CD4-positive, alpha-beta T cell treated with Interleukin-4 for 1 hour (primary cell): ENCODE measurements at places on chromosomes 1 and 21.

DNA sequence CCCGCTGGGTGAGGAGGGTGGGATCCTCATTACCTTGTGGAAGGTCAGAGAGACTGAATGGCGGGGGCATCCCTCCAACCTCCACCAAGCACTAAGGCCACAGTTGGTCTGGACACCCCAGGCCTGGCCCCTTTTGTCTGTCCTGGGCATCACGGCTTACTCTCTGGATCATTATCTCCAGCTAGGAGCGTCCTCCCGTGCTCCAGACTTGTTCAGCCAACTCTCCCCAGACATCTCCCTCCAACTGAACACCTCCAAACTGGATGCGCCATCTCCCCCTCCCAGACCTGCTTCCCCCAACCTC, 7.3 kb upstream of the GJB5 start:
- DNase-seq = no peak

GRCh38 chr1:220527279-220527907, 543 bp upstream of the MARK1 start:
- no peak for DNase-seq

GRCh38 chr1:53549287-53549686, 90.1 kb downstream of the DMRTB1 start:
- no peak for DNase-seq

- no peak for DNase-seq
These were observed 657.5 kb downstream of the PTPRU start for GRCh38 chr1:29893806-29894205.

DNA sequence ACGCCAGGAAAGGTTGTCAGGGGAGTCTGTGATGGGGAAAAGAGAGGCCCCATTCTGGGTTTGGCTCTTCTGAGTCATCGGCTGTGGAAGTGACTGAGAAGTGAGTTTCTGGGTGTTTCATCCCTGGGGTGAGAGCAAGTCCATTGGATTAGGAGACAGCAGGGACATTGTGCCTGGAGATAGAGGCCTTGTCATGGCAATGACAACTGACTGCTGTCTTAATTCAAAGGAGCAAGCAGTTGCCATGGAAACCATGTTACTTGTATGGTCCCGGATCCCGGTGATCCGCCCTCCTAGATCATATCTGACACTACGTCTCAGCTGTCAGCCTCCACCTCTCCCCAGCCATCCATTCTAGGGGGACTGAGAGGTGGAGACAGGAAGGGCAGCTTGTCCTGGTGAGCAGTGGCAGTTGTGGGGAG, 34.4 kb downstream of the KIAA0040 start:
- no peak for DNase-seq

DNA sequence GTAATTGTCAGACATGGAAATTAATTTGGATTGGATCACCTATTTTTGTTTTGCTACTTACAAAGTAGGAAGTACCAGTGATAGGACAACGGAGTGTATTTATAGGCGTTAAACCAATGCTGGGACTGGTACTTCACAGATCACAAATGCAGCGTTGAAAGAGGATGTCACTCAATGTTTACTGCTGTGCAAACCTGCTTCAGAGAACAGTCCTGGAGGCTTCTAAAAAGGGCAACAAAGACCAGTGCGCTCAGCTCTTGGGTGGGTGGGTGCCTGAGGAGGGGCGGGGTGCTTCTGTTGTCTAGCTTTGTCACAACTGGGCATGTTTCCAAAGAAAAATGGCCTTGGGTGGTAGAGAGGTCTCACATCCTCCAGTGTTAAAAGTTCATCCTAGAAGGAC, 2.1 kb downstream of the C1orf21 start:
- peak; percentile 18 for DNase-seq

- DNase-seq = no peak
These were observed 349.8 kb downstream of the LTN1 start for GRCh38 chr21:28642891-28643290.

DNA sequence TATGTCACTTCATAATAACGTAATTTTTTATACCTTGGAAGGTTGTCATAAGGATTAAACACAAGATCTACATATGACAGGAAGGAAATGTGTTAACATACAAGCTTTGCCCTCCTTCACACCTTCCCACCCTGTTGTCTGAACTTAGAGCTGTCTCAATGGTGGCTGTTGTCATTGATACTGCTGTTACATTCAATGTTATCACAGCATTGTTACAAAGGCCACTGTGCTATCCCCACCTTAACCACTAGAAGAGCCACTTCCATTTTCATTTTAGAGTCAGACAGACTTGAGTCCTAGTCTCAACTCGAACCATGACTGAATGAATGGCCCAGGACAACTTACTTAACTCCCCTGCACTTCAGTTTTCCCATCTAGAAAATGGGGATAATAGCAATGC, 31.2 kb downstream of the TAS1R2 start:
- DNase-seq = peak; percentile 11

GRCh38 chr1:224852901-224853568, 76.4 kb upstream of the DNAH14 start:
- DNase-seq = no peak

- DNase-seq = no peak
These were observed 75.5 kb downstream of the PSMG1 start for GRCh38 chr21:39107739-39108138.

- DNase-seq = no peak
These were observed 65.4 kb upstream of the IPO9 start for GRCh38 chr1:201763455-201764140.

DNA sequence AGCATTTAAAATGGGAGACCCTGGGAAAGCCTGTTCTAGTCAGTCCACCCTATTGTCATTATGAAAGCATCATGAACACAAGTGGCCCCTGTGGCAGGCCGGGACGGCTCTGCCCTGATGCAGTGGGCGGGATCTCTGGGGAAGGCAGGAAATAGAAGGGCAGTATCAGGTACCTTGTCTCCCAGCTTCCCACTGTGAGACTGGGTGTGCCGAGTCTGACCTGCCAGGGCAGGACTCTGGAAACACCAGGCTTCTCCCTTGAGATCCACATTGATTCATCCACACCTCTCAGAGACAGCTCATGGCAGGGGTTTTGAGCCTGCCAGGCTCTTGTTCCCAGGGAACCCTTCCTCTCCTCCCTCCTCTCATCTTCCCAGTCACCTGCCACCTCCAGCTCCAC, 24.5 kb upstream of the GNPAT start:
- no peak for DNase-seq

DNA sequence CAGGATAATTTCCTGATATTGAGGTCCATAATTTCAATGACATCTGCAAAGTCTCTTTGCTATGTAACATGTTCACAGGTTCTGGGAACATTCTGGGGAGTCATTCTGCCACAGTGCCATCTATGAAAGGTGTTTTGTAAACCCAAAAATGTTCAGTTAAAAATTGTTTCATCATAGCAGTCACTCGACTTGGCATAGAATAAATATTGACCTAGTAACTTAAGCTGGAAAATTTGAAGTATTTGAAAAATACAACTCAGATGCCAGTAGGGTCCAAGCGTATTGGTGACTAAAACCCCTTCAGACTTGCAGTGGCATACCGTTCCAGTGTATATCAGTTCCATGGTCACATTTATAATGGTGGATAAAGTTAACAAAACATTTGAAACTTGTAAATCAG, 6.8 kb downstream of the DESI2 start:
- no peak for DNase-seq

DNA sequence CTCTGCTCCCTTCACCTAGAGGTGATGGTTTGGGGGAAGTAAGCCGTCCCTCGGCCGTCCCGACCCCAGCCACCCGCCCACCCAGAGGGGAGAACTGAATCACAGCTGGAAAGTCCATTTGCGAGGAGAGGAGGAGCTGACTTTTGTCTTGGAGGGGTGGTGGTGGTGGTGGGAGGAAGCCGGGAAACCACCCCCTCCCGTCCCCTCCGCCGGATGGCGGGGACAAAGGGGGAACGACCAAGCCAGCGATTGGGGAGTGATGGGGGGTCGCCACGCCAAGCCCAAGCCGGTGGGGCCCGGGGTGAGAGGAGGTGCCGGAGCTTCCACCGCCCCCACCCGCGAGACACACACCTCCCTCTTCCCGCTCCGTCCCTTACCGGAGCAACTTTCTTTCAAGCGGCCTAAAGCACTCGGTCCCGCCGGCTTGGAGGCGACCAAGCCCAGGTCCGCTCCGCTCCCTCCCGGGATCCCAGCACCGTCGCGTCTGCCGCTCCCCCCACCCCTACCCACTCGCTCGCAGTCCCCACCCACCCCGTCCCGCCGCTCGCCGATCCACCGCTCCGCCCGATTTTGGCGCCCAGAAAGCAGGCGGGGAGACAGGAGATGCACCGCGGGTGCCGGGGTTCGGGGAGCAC, 540 bp downstream of the ARHGEF2 start:
- peak; percentile 50 for DNase-seq

- DNase-seq = no peak
These were observed 154.8 kb downstream of the TM2D1 start for GRCh38 chr1:61570191-61570590.

DNA sequence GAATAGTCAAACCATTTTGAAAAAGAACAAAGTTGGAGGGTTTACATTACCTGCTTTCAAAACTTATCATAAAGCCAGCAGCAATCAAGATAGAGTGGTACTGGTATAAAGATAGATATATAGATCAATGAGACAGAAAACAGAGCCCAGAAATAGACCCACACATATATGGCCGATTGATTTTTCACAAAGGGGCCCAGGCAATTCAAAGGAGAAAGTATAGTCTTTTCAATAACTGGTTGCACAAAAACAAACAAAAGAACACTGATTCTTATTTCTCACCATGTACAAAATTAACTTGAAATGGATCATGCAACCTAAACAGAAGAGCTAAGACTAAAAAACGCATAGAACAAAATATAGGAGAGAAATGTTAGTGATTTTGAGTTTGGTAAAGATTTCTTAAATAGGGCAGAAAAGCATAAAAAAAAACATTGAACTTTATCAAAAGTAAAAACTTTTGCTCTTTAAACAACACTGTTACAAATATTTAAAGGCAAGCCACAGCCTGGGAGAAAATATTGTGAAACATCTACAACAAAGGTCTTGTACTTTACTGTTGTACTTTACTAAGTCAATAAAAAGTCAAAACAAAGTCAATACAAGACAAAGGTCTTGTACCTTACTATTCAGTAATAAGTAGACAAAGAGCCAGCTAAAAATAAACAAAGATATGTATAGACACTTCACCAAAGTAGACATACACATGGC, 50.2 kb downstream of the ST3GAL3 start:
- DNase-seq = no peak

GRCh38 chr1:27504588-27505419, 14.8 kb upstream of the WASF2 start:
- DNase-seq = no peak

GRCh38 chr1:216535059-216535458, 111.8 kb upstream of the USH2A start:
- DNase-seq = no peak

DNA sequence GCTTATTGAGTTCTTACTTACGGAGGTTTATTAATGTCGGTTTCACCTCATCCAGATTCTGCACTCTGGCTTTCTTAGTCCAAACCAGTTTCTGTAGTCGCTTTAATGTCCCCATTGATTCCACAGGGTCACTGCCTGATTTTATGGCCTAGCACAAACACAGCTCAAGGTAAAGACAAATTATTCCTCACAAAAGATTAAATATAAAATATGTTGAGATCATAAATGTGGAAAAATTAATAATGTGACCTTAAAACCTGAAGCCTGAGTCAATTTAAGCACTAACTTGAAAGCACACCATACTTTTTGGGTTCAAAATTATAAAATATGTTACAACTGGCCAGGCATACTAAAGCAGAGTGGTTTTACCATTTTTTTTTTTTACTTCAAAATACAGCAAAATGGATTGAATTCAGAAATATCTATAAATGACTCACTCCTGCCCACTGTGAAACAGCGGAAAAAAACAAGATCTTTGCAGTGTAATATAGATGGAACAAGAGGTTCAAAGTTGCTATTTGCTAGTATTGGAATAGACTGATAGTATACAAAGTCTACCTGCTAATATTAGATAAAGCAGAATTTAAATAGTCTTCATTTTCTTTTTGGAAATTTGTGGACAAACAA, 37.6 kb upstream of the SAMSN1 start:
- no peak for DNase-seq

DNA sequence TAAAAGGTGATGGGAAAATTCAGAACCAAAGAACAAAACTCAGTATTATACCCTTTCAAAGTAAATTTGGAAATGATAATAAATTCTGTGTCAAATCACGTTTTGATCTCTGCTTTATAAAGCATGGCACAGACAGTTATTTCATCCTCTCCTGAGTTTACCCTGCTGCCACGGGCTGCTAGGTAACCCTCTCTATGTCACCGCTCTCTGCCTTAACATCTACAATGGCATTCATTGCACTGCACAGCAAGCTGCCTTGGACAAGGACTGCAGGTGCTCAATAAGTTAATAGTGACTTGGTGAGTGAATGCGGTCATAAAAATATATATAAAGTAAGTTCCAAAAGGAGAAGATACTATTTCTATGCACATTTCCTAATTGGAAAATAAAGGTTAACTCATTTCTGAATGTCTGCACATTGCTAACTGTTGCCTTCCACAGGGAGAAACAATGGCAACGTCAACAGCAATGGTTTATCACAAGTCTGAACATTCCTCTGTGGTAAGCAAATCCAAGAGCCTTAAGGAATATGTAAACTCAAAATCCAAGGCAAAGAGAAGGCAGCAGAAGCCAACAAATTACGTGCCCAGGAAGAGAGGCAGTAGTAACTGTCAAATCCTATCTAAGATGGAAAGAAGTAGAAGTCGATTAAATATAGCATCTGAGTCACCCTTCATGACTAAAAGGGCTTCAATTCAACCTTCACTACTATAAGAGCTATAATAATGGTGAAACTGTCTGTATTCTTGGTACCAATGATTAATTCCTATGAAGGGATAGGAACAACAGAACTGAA, 19.4 kb downstream of the FYB2 start:
- DNase-seq = no peak

GRCh38 chr1:91282695-91283420, 121.8 kb downstream of the HFM1 start:
- DNase-seq = peak; percentile 16

GRCh38 chr21:41504030-41504429, 3.9 kb downstream of the TMPRSS2 start:
- no peak for DNase-seq

- no peak for DNase-seq
These were observed 71.1 kb upstream of the AKT3 start for GRCh38 chr1:243921111-243921510.

- no peak for DNase-seq
These were observed 5.8 kb downstream of the C21orf58 start for GRCh38 chr21:46317710-46318463.

- DNase-seq = no peak
These were observed 6.4 kb upstream of the CSF1 start for GRCh38 chr1:109904105-109904817.

- no peak for DNase-seq
These were observed 14.0 kb upstream of the FOXO6 start for GRCh38 chr1:41347276-41347675.

DNA sequence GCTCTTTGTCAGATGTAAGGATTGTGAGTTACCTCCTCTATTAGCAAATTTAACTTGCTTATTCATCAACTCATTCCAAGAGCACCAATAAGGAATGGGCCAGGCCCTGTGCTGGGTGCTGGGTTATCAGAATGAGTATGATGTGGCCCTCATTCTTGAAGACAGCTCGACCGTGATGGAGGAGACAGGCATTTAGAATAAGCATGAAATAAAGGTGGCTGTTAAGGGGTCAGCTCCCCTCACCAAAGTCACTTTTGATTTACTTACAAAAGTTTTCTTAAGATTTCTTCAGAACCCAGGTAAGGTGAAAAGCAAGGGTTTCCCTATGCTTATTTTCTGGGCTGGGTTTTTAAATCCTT, 15.3 kb upstream of the PADI1 start:
- no peak for DNase-seq

GRCh38 chr1:76335882-76336281, 261.3 kb downstream of the ST6GALNAC3 start:
- DNase-seq = no peak

GRCh38 chr1:109827986-109828385, 64.3 kb upstream of the EPS8L3 start:
- no peak for DNase-seq

GRCh38 chr1:18548643-18549042, 67.9 kb downstream of the KLHDC7A start:
- no peak for DNase-seq
